ENCODE measurements at places on chromosomes 12 and 14.

GRCh38 chr12:16913832-16914490 is 308.0 kb upstream of the LMO3 start:
- DNase-seq, result no peak

- DNase-seq, result no peak
These were observed 61.7 kb downstream of the BTBD7 start for GRCh38 chr14:93271111-93271510.

- DNase-seq, result no peak
These were observed at the start of gene KCNH5 for GRCh38 chr14:63045234-63045611. TSS of gene KCNH5 (minus strand) at chr14:63045458. CDS start at chr14:63045186, 272 bp downstream.

- DNase-seq, result no peak
These were observed 20.4 kb downstream of the YAF2 start for GRCh38 chr12:42217656-42218055.

DNA sequence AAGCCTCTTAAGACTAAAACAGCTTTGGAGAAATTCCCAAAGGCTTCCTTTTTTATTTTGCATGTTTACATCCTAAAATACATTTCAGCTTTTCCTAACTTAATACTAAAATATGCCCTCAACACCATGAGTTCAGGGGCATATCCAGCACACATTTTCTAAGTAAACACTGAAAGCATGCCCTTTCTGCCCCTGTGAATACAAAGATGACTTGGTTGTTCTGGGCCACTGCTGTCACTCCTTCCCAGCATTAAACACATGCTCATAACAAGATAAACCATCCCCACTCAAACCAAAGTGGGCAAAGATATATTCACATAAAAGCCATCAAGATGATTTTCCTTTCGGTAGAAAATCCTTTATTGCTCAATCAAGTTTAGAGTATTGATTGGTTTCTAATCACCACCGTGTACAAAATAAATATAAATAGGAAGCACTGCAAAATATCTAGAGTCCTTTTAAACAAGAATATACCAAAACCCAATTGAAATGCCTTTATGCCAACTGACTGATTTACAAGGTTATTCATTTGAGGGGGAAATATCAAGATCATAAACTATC is 1.9 kb downstream of the CCNB1IP1 start:
- DNase-seq, result no peak

DNA sequence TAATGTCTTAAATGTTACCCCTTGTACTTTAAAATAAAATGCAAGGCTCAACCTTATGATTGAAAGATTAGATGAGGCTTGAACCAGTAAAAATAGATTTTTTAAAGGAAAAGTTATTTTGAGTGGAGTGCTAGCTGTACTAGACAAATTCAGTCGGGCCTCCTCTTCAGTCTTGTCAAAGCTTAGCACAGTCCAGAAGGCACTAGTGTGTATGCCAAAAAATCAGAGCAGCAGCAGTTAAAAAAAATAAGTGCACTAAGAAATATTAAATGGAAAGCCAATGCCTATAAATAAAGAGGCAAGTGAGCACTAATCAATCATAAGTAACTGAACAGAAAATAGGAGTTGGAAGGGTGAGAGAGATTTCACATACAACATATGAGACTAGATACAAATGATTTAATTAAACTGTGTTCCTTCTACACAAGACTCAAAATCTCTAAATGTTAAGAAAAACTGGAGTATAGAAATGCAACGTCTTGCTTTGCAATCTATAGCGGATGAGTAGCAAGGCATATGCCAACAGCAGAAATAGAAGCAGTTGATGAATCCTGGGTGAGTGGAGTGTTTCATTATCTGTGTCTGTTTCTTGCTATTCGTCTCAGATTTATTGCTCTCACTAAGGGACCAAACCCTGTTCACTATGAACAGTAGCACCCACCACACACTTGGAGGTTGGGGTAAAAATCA is 172.1 kb downstream of the ETNK1 start:
- DNase-seq, result no peak

DNA sequence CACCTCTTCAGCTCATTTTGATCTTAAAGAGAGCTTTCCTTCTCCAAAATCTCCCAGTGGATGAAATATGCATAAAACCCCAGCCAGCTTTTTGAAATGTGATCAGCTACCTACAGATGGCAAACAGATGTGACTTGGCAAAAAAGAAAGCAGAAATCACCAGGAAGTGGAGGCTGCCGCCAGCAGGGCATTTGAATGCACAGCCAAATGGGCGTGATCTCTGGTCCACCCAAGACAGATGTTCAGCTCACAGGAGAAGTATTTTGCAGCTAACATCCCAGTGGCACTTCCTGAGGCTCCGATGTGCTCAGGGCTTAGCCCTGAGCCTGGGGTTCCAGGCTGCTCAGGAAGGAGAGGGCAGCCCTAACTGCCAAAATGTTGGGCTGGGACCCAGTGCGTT is 78.3 kb downstream of the LGMN start:
- peak; percentile 16 for DNase-seq

- DNase-seq, result no peak
These were observed 4.2 kb downstream of the ARHGAP9 start for GRCh38 chr12:57475271-57476161.

- no peak for DNase-seq
These were observed 63.9 kb upstream of the RMST start for GRCh38 chr12:97398704-97399103.

GRCh38 chr12:101908395-101908794 is 31.0 kb downstream of the DRAM1 start:
- DNase-seq, result no peak

DNA sequence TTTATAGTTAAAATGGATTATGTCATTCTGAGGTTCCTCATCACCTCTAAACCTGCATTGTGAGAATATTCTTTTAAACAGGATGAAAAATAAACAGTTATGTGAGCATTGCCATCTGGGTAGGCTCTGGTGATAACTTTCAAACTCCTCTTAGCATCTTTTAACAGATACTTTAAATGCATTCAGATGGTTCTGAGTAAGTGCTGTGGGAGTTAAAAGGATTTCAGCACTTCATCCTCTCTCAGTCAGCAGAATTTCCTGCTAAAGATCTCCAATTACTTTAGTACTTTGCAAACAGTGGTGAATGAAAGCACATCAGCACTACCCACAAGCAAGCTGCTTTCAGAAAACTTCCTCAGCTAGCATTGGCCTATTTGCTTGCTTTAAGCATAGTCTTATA is 59.3 kb upstream of the TMTC1 start:
- no peak for DNase-seq

GRCh38 chr12:123250471-123251383 is 17.5 kb downstream of the MTRFR start:
- DNase-seq, result no peak

- DNase-seq, result no peak
These were observed 109.5 kb downstream of the AEBP2 start for GRCh38 chr12:19548834-19549233.

DNA sequence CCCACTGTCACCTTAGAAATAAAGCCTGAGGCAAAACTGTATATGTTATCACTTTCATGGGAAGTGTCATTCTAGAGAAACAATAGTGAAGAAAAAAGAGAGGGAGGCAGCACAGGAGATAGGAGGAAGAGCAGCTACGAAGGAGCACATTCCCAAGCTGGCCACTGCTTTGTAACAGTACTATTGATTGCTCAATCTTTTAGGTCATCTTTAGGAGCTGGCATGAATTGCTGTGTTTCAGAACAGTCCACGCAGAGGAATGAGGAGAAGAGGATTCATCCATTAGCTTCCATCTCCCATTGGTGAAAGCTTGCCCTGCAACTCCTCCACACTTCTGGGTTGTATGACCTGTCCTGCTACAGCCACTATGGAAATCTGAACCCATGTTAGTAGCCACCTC is 372.5 kb upstream of the DDHD1 start:
- DNase-seq, result no peak

DNA sequence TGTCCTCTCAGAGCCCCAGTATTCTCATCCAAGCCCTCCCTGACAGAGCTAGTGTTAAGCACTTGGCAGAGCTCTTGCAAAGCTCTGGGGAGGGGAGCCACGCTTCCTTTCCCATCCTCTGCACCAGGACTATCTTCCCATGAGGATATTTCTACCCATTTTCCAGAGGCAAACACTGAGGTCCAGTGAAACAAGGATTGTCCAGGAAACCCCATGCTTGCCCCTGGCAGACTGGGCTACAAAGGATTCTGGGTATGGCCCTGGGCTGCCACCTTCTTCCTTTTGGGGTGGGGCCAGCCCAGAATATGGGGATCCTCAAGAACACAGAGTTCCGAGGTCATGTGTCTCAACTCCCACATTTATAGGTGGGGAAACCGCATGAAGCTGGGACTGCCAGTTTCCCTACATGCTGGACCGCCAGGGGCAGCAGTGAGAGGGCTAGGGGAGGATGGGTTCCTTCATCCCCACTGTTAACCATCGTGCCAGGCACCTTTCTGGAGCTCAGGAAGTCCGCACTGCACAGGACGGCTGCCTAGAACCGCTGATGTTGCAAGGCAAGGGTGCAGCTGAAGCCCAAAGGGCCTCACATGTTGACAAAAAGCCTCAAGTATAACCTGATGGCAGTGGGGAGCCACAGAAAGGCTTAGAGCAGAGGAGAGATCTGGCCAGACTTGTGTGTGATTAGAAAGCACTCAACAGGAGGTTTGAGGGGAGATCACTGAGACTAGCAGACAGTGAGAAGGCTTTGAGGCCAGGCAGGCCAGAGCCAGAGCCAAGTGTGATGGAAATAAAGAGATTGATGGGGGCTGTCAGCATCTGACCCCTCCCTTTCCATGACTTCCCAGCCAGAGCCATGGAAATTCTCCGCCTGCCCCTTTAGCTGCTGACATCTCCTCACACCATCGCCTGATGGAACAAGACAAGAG is 5.5 kb upstream of the CCDC85C start:
- no peak for DNase-seq

GRCh38 chr12:123532019-123532418 is 1.5 kb downstream of the RILPL1 start:
- peak; percentile 54 for DNase-seq

DNA sequence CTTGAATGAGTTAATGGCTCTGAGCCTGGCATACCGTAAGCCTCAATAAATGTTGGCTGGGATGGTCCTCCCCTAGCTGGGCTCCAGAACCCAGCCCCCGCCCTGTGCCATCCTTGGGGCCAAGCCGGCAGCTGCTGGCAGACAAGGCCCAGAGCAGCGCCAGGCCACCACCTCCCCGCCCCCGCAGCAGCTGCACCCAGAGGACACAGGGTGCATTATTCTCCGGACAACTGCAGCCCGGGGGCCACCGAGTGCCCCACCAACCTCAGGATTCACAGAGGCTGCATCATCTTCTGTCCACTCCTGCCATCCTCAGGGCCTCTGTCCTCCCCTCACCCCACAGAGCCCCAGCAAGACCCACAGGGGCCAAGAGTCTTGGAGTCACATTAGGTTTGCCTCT is 92.7 kb downstream of the NCOR2 start:
- no peak for DNase-seq

GRCh38 chr12:49559011-49559675 is 8.8 kb downstream of the MCRS1 start:
- DNase-seq, result no peak

DNA sequence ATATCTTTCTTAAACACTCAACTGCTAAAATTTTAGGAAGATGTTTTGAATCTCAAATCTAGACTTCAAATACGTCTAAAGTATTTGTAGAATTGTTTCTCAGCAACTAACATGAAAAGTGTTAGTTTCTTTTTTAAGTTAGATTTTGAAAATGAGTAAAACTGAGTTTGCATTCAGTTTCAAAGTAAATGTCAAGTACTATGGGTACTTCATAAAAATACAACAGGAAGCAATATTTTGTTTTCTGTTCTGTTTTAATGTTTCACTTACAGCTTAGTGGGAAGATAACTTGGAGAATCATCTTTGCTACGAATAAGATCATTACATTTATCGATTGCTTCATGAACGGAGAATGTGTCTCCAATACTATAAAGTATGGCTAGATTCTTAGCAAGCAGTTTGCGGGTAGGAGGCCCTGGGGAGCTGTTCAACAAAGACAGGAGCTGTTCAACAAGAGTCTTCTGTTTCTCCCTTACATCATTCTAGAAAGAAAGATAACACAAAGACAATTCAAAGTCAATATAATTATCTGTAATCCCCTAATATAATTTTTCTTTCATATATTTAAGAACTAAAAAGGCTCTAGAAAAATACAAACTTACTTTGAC is 20.2 kb downstream of the HEATR5A start:
- no peak for DNase-seq

DNA sequence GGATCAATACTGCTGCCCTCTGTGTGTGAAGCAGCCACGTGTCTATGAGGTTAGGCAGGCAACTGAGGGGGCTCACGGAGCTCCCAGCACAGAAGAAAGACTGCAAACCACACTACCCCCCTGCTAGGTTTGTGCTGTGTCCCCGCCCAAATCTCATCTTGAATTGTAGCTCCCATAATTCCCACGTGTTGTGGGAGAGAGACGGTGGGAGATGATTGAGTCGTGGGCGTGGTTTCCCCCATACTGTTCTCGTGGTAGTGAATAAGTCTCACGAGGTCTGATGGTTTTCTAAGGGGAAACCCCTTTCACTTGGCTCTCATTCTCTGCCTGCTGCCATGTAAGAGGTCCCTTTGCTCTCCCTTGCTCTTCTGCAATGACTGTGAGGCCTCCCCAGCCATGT is 68.6 kb downstream of the ACTN1 start:
- peak; percentile 24 for DNase-seq
